Hematopoietic multipotent progenitor cell treated with erythropoietin and hydrocortisone succinate and interleukin-3 and kit ligand, for 15 days (in vitro differentiated cells): ENCODE measurements at places on chromosomes 16 and 17.

DNA sequence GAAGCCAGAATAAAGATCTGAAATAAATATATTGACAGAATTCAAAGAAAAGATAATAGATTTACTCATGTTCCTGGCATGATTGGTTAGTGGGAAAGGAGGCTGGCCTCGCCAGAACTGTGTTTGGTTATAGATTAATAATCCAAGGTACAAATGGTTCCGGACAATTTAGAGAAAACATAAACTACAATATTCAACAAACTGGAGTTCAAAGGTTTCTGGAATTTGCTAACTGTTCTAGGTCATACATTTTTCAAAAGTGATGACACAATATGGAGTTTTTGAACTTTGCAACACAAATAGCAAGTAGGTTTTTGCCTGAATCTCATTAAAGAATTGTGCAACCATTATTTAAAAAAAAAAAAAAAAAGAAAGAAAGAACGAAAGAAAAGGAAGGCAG, 251.7 kb upstream of the SALL1 start:
- DNase-seq: no peak

DNA sequence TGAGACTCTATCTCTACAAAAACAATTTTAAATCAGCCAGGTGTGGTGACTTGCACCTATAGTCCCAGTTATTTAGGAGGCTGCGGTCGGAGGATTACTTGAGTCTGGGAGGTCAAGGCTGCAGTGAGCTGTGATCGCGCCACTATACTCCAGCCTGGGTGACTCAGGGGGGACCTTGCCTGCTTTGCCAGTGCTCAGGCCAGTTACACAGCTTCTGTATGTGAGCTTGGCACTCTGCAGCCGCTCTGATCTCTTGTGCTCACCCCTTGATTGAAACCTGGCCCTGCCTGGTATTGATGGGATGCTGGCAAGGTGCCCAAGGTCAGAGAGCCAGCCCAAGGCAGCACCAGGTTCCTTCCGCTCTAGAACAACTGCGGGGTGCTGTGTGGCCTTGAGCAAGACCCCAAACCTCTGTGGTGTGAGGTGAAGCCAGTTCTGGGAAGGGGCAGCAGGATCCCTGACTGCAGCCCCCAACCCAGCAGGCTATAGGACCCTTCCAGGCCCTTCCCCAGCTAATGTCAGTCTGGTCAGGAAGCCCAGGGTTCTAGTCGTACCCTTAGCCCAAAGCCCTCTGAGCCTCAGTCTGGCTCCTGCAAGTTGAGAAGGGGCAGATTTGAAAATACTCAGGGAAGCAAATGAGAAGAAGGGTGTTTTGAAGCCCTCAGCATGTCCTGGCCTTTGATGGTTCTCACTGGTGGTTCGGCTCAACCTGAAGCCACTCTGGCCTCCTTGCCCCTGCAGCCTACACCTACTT, 18.9 kb downstream of the MMP15 start:
- no peak for DNase-seq

DNA sequence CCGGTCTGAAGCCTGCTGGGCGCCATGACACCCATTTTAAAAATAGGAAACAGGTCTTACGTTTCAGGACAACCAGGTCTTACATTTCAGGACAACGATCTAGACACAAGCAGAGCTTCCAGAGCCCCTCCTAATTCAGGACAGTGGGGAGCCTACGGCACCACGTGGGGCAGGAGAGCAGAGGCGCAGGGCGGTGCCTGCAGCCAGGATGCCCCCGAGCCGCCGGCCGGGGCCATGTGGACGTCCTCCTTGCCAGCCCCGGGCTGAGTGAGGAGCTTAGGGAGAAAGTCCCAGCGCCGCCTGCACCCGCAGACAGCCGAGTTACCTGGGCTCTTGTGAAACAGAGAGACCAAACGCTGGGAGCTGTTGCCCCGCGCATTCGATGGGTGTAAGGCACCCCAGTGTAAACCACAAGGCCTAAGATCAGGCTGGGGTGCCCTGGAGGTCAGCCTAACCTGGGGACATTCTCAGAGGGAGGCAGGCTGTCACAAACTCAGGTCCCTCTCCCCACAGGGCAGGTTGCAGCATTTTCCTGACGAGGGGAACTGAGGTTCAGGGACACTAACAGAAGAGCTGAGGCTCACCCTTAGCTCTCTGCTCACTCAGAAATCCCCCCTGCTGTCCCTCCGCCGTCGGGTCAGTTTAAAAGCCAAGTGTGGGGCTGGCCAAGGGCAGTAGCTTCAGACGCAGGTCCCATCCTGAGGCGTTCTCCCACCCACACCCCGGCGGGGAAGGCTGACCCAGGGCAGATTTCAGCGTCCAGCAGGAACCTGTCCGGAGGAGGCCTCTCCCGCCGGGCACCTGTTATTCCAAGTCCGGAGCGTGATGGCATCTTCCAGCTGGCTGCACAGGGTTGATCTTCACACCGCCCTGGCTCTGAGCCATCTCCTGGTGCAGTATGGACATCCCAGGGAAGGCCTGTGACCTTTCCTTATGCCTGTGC, 1.8 kb upstream of the NOTUM start:
- DNase-seq: no peak

DNA sequence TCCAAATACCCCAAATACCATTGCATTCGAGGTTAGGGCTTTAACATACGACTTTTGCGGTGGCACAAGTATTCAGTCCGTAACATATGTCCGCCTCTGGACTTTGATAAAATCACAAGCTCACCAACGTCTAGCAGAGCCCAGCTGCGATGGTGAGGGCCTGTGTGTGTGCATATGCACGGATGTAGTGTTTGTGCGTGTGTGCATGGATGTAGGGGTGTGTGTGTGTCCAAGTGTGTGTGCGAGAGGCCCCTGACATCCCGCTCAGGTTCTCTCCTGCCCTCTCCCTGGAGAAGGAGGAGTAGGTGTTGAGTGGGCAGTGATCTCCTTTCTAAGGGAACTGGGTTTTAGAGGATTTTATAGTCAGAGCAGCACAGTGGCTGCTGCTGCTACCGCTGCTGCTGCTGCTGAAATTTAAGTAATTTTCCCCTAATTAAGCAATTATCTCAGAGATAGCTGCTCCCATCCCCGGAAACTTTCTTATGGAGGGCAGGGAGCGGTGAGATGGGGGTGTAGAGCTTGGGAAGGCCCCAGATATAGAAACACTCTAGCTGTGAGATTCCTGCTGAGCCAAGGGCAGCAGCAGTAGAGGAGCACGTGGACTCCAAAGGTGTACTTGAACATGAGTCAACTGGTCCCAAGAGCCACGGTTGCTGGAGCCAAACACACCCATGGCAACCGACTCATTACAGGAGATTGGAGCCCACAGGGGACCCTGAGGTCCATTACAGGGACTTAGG, 121.7 kb upstream of the SDK2 start:
- no peak for DNase-seq

- DNase-seq: no peak
Measured at GRCh38 chr16:53291757-53292392, 142.4 kb upstream of the RBL2 start.

GRCh38 chr17:18185832-18186626, 2.4 kb downstream of the ALKBH5 start:
- DNase-seq: peak; percentile 23

DNA sequence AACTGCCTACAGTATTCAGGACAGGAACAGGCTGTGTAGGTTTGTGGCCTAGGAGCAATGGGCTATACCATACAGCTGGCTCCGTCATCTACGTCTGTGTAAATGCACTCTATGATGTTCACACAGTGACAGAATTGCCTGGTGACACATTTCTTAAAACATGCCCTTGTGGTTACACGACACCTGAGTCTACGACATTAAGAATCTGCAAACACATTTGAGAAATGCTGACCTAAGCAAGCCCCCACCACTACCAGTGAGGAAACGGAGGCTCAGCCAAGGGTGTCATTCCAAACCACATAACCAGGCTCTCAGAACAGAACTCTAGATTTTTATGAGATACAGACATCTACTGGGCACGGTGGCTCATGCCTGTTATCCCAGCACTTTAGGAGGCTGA, 23.5 kb downstream of the USP36 start:
- no peak for DNase-seq

DNA sequence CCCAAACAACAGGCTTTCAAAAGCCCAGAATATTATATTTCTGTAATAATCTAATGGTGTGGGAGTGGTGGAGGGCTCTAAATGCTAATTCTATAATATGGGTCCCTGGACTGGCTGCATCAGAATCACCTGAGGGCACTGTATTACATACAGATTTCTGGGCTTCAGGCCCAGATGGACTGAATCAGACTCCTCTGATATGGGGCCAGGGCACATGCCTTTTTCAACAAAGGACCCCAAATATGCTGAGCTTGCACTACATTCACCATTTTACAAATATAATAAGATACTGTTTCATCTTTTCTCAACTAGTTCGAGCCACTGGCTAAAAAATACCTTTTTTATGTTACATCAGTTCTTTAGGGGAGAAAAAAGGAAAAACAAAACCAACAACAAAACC, 309.7 kb downstream of the MAP2K6 start:
- DNase-seq: no peak

- peak; percentile 85 for DNase-seq
Measured at GRCh38 chr16:8641671-8642070, 20.2 kb downstream of the METTL22 start.

- no peak for DNase-seq
Measured at GRCh38 chr16:84562174-84562815, 55.6 kb downstream of the COTL1 start.

DNA sequence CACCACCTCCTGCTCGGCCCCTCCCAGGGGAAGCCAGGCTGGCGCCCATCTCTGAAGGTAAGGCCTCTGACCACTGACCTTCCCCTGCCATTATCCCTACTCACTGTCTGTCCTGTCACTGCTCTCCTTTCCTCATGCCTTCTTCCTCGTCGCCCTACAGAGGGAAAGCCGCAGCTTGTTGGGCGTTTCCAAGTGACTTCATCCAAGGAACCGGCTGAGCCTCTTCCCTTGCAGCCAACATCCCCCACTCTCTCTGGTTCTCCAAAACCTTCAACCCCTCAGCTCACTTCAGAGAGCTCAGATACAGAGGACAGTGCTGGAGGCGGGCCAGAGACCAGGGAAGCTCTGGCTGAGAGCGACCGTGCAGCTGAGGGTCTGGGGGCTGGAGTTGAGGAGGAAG, 3.0 kb downstream of the COA3 start:
- DNase-seq: no peak

DNA sequence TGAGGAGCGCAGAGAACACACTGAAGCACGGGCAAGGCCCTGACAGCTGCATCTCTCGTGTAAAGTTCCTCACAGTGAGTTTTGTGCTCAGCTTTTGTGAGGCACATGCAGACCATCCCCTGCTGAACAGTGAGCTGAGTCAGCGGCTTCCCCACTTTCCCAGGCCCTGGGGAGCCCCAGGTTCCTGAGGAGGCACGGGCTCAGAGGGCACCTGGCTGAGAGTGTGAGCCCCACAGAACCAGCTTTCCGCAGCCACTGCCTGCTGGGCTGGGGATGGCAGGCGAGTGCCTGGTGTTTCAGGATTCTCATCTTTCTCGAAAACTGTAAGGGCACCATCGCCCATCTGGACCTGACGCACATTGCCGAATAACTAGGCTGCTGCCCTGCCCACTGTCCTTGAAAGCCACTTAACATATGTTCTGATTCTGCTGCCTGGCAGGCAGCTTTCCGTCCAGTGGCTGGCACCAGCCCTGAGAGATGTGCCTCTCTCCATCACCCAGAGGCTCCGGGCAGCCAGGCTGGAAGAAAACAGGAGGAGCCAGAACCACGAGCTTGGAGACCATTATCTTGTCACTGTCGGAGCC, 266.7 kb upstream of the FOXF1 start:
- DNase-seq: no peak

DNA sequence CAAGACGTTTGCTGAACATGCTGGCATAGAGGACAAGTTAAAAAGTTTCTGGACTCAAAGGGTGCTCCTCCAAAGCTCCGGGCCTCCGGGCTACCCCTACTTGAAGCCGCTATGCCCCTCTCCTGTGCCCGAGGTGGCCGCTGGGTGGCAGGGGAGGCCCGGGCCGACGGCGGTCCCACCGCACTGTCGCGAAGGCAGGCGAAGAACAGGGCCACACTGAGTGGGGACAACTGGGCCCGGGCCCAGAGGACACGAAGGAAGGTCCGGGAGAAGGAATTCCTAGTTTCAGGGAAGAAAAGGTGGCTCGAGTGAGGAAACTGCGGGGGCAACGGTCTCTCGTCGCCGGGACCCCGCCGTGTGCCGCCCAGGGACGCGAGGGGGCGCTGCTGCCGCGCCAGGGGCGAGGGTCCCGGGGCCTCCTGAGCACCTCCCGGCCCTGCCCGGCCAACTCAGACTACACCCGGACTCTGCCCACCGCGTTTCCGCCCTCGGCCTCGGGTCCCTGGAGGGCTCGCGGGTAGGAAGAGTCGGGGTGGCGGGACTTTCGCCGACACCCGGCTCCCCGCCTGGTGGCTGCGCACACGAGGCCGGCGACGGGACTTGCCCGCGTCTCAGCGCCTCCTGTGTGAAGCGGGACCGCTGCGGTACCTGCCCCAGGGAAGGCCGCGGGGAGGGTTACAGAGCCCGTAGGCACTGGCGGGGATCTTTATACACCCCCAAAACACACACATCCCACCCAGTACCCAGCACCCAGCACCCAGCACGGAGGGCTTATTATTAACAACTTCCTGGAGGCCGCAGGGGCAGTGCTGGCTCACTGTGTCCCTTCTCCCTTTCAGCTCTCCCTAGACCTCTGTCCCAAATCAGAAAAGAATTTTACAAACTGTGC, 772 bp upstream of the CHCT1 start:
- peak; percentile 78 for DNase-seq

- no peak for DNase-seq
Measured at GRCh38 chr16:968620-969019, 2.2 kb downstream of the LMF1 start.

DNA sequence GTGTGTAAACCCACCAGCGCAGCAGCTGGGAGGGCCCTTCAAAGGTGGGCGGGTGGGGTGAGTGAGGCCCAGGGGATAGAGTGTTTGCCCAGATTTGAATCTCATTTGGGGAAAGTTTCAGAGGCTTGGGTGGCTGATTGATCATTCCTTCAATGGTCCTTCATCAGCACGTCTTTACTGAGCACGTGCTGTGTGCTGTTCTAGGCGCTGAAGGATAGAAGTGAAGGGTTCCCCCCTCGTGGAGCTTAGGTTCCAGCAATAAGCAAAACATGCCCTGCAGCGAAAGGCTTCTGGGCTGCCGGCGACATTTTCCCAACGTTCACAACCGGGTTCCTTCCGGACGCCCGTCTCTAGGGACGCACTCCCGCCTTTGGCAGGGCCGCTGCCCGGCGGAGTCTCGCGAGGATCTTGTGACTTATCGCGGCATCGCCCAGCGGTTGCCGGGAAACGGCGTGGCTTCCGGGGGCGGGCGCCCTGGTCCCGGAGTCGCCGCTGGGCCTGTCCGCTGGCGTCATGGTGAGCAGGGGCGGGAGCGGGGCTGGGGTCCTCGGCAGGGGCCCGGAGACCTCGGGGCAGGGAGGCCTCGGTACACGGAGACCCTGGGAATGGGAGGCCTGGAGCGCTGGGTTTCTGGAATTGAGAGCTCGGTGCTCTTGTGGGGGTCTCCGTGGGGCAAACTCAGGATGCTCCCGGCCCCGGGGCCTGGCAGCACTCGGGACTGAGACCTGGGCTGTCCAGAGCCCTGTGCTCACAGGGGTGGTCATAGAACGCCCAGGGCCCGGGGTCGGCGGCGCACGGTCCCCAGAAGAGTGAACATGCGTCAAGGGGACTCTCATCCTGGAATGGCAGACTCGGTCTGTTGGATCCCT, 3.2 kb upstream of the DBNDD1 start:
- peak; percentile 74 for DNase-seq

- DNase-seq: peak; percentile 36
Measured at GRCh38 chr17:57294629-57295501, 38.5 kb downstream of the MSI2 start.

GRCh38 chr16:20918486-20919239, 18.1 kb downstream of the LYRM1 start:
- DNase-seq: no peak

GRCh38 chr17:16969931-16970906, 1.7 kb downstream of the TNFRSF13B start:
- no peak for DNase-seq

GRCh38 chr16:67847064-67847861, at the start of gene CENPT:
Gene CENPT, minus strand, starts transcription at chr16:67847693. Its CDS starts 13,834 bp downstream, at chr16:67833859.
- DNase-seq: peak; percentile 82
